ENCODE measurements at places on chromosomes 3 and 15.

DNA sequence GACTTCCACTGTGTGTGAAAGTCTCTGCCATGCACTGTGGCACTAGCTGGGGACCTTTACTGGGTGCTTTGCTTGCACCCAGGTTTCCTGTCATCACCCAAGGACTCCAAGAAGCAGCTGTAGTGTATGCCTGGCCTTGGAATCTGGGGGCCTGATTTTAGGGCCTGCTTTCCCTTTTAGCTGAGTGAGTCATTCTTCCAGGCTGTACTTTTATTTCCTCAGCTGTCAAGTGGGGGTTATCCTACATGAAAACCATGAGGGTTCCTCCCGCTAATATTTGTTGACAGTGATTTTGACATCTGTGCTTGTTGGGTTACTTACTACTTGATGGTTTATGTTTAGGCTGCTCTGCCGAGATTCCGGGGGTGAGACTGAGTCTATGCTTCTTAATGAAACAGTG, 18.5 kb downstream of the GORASP1 start:
- no peak for DNase-seq

GRCh38 chr3:177322881-177323280, 125.6 kb upstream of the TBL1XR1 start:
- DNase-seq = no peak

DNA sequence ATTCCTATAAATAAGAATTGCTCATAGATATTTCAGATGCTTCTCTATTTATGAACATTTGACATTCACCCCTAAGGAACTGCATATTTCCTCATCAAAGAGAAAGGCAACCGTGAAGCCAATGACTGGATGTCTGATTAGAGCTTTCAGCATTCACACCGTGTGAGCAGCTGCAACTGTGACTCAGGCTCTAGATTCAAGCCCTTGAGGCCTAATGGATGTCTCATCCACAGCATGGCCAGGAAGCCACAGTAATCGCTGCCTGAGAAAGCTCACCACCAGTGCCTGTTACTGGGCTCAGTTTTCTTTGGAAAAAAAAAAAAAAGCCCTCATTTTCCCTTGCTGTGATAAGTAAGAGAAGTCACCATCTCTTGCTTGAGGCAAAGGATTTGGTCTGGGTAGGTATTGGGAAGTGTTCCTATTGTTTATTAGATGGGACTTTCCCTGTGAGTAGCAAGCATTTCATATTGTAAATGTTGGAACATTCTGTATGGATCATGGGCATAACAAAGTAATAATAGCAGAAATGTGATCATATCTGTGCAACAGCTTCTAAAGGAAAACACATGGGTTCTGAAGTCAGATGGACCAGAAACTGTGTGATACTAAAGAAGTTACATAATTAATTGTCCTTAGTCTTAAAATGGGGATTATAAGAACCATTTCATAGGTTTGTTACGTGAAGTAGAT, 783.7 kb downstream of the AGBL1 start:
- no peak for DNase-seq

- DNase-seq = no peak
Measured at GRCh38 chr15:27617013-27617412, 482.1 kb downstream of the OCA2 start.

DNA sequence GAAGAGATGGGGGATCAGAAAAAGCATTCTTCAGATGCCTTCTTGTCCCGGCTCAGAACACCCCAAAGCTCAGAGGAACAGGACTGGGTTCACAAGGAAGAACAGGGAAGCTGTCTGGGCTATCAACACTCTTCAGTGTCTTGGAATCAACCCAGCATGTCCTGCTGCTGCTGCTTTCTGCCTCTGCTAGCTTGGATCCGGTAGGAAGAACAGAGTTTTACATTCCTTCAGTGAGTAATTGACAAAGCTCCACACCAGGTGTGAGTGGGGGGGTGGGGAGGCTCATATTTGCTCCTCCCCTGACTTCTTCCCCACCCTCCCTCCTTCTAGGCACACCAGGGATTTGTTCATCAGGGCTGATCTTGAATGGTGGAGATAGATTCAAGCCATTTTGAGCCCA, 13.1 kb upstream of the ETV5 start:
- DNase-seq = no peak

GRCh38 chr15:42034628-42035434, 14.0 kb upstream of the PLA2G4E start:
- DNase-seq = no peak

GRCh38 chr15:58561321-58561720, 129.5 kb downstream of the LIPC start:
- DNase-seq = no peak

DNA sequence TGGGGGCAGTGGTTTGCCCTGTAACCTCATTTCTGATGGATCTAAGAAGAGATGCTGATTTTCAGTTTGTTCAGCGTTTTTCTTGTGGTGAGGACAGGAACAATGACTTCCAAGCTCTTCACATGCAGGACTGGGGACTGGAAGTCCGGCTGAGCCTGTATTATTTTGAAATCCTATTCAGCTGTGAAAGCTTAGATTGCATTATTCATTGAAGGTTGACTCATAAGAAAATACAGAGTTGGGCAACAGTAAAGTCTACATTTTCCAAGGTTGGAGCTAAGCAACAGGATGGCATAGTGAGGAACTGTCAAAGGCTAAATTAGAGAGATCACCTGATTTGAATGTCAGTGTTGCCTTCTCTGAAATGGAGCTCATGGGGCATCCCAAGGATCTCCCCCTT, 230.9 kb upstream of the FEZF2 start:
- no peak for DNase-seq

DNA sequence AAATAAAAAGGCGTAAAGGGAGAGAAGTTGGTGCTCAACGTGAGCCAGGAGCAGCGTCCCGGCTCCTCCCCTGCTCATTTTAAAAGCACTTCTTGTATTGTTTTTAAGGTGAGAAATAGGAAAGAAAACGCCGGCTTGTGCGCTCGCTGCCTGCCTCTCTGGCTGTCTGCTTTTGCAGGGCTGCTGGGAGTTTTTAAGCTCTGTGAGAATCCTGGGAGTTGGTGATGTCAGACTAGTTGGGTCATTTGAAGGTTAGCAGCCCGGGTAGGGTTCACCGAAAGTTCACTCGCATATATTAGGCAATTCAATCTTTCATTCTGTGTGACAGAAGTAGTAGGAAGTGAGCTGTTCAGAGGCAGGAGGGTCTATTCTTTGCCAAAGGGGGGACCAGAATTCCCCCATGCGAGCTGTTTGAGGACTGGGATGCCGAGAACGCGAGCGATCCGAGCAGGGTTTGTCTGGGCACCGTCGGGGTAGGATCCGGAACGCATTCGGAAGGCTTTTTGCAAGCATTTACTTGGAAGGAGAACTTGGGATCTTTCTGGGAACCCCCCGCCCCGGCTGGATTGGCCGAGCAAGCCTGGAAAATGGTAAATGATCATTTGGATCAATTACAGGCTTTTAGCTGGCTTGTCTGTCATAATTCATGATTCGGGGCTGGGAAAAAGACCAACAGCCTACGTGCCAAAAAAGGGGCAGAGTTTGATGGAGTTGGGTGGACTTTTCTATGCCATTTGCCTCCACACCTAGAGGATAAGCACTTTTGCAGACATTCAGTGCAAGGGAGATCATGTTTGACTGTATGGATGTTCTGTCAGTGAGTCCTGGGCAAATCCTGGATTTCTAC, at the start of gene RARB:
Gene RARB (plus strand): TSS at position 322 of the 847 bp plus-strand sequence. CDS start 469 bp downstream, at position 791.
- no peak for DNase-seq

DNA sequence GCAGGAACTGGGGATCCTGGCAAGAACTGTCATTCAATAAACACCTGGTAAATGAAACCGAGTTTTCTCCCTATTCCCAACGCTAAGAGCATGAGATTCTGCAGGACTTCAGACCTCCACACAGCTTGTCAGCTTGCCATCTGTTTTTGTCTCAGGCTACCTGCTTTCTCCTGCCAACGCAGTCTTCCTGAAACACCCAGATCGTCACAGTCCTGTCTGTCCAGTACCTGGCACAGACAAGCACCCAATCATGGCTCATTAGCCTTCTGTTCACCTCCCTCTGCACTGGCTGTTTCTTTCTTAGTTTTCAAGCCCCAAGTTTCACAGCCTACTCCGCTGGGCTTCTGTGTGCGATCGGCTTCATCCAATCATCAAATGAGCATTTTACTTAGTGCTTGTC, 5.0 kb downstream of the SLC12A8 start:
- no peak for DNase-seq

DNA sequence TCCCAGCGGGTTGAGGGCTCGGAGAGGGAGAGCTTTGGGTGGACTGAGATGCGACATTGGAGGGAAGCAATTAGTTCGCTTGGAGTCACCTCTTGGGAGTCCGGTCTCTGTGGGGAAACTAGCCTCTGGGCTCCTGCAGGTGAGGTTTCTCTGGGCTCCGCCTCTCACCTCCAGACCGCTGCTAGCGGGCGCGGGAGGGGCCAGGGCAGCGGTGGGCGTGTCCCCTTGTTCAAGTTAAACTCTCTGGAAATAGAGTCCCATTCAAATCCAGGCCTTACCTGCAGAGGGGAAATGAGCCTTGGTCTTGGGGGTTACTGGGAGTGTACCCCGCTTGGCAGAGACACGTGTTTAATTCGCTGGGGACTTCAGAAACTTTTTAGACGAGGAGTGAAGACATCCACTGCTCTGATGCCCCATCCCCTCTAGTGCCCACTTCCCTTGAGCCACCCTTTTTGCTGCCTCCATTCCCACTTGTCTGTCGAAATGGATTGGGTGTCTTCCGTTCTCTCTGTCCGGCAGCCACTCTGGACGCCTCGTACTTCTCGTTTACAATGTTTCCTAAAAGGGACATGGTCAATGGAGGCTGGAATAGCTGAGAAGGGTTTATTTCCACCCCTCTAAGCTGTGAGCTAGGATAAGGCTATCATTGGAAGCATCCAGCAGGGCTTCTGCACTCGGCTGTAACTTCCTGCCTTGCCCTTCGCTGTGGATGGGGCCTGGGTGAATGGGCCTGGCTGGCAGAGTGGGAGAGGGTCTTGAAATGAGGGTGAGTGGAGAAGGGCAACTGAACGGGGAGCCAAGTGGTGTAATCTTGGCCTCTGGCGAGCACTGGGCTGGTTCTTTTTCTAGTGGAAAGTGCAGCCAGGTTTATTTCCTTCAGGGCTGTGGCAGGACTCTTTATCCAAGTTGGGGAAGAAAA, 1.1 kb downstream of the MITF start:
- no peak for DNase-seq

- DNase-seq = no peak
Measured at GRCh38 chr3:124496061-124496460, 234.2 kb upstream of the UMPS start.

DNA sequence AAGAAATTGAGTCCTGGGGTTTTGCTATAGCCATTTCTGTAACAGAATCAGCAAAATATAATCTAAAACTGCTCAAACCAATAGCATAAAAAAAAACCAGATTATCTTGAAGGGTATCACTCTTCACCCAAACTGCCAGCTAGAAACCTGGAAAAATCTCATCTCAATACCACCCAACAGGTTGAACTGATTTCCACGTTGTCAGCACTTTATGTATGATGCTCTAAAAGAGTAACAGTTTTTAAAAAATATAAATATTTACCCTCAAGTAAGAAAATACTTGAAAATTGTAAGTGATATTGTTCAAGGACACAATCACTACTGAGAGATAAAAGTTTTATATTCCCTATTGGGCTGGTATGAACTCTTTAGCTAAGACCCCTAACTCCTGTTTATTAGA, 451.3 kb downstream of the EPHA3 start:
- DNase-seq = no peak

GRCh38 chr3:40739971-40740370, 215.2 kb downstream of the ZNF621 start:
- no peak for DNase-seq

DNA sequence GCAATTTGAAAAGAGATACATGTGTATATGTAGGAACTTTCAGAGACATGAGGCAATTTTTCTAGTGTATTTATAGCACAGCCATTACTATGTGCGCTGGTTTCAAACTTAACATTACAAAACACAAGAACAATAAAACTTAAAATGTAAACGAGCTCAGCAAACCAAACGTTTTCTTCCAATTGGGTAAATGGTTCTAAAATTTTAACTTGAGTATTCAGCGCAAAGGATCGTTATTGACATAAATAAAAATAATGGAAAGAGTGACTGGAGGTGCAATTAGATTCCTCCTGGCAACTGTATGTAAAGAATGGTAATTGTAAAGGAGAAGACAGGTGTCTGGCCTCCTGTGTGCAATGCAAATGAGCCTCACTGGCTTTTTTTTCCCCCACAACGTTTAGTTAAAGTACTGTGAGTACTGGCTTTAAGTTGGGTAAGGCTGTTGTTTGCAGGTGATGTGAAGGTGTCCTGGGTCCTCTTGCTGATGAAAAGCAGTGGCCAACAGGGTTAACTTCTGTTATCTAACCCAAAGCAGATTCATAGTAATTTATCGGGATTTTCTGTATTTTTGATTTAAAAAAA, 14.1 kb upstream of the GADL1 start:
- DNase-seq = no peak

DNA sequence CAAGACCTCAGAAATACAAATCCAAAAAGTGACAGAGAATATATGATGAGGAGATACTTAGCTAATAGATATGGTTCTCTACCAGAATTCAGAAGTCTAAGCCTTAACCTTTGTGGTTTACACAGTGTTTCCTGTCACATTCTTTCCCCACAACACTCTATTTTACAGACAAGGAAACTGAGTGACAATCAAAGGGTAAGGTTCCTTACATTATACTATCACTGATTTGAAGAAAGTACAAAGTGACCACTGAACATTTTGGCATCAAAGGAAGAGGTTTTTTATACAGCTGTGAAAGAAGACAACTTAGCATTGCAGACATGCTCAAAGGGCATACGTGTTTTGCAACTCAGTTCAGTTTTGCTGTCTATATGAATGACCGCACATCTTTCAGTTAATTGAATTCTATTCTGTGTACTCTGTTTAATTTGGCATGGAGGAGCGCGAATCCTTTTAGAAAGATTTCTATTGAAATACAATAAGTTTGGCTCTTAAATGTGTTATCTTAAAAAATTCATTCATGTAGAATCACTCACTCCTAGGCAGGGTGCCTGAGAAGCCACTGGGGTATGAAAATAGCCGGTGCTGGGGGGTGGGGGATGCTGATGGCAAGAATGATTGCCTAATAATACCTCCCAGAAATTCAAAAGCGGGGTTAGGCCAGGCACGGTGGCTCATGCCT, 66.5 kb upstream of the SKOR1 start:
- DNase-seq = no peak

DNA sequence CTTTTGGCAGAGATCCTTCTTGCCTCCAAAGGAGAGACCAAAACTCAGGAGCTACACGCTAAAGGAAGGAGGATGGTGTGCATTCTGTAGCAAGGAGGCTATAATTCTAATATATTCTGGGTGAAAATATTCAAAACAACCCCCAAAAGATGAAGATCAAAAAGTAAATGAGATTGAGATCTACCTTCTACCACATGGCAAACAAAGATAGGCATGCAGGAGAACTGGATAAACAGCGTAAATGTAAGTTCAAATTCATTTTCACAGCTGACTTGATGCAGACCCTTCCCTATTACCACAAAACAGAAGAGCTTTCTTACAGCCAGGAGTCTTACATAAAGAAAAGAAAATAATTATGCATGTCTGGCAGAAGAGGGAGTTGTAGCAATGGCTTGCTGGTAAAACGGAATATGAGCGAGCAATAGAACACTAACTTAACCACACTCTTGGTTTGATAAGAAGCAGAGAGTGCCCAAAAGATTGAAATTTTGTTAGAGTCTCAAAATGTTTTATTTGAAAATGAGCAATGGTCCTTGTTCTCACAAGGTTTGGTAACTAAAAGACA, 272.7 kb downstream of the MECOM start:
- no peak for DNase-seq

- no peak for DNase-seq
Measured at GRCh38 chr3:66405701-66406091, 95.1 kb downstream of the LRIG1 start.

- no peak for DNase-seq
Measured at GRCh38 chr15:25184356-25185155, 229.8 kb downstream of the SNRPN start.

Data from activated CD4-positive, alpha-beta T cell treated with anti-CD3 and anti-CD28 coated beads, Interleukin-2, Interleukin-6, amounts not matched to agents 100 ng/mL and 50 ng/mL, durations not matched to agents 16 hours and 8 hours (primary cell).